ENCODE measurements at places on chromosomes 16 and 17. TPM values are rescaled to one million over a fixed set of nuclear protein-coding genes. Genes with fewer than 3 reads are reported as not detected.

Gene MT4
- not detected for total RNA-seq

Gene VMP1
- total RNA-seq, result 55.9 TPM

Gene MARVELD3
- total RNA-seq, result not detected

Gene UQCRC2
- 1,065 TPM for total RNA-seq

Gene HOXB6
- total RNA-seq, result 0.20 TPM

Gene CD300E
- 0.27 TPM for total RNA-seq

Gene LYRM9
- 7.0 TPM for total RNA-seq

Gene UMOD
- total RNA-seq, result not detected

Gene PRRT2
- 3.1 TPM for total RNA-seq

Gene EVPLL
- not detected for total RNA-seq

Gene MLYCD
- 49.0 TPM for total RNA-seq

Gene EVPL
- 0.07 TPM for total RNA-seq

Gene KRTAP1-3
- not detected for total RNA-seq

Gene SDR42E1
- total RNA-seq, result 0.92 TPM

Gene CLEC18B
- total RNA-seq, result not detected

Gene FKBP10
- 10.2 TPM for total RNA-seq

Gene KIF2B
- not detected for total RNA-seq

Gene G6PC1
- total RNA-seq, result not detected

Gene CEMP1
- total RNA-seq, result not detected

Gene CRYM
- 78.2 TPM for total RNA-seq

Gene SLC38A8
- 2.0 TPM for total RNA-seq

Gene KRTAP4-4
- total RNA-seq, result not detected

All from left ventricle myocardium superior (tissue), 1 donor.